ENCODE measurements at places on chromosomes 3 and 15. TPM values are rescaled to one million over a fixed set of nuclear protein-coding genes. Genes with fewer than 3 reads are reported as not detected.

DNA sequence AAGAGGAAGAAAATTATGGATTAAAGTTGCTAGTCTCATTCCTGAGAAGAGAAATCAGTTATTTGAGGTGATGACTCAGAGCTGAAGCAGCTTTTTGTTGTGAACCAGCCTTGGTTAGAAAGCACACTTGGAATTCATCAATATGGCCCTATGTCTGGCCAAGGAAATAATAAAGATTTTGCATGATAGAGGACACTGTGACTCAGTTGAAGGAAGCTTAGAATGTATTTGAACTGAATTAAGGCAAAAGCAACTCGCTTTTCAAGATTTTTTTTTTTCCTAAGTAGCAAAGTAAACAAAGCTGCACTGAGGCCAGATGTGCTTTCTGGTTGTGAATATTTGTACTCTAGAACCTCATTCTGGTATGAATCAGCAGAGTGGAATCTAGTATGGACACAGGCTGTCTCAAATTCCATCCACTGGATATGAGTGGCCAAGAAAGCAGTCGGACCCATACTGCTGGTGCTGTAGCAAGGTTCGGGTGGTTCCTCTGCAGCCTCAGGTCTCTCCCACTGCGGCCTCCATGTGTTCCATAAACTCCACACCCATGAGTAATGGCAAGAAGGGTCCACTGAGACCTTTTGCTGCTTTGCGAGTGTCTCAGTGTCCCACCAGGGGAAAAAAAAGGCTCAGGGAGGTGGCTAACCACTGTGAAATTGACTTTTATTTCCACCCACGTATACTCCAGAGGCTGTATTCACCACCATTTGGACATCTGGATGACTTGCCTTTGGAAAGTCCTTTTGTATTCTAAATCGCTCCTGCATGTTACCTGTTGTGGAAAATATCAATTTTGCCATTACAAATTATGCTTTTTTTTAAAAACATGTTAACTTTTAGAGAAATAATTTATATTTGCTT lies 53.1 kb downstream of the TGFBR2 start:
- H3K4me3 ChIP-seq, result no peak overlapping the region
- H3K27ac ChIP-seq, result peak overlapping the region; percentile 39
- DNase-seq, result no peak
- peaks cover 17% of the 10 kb centered on the region for H3K4me1 ChIP-seq
- no peaks in the 10 kb centered on the region for H3K27me3 ChIP-seq

DNA sequence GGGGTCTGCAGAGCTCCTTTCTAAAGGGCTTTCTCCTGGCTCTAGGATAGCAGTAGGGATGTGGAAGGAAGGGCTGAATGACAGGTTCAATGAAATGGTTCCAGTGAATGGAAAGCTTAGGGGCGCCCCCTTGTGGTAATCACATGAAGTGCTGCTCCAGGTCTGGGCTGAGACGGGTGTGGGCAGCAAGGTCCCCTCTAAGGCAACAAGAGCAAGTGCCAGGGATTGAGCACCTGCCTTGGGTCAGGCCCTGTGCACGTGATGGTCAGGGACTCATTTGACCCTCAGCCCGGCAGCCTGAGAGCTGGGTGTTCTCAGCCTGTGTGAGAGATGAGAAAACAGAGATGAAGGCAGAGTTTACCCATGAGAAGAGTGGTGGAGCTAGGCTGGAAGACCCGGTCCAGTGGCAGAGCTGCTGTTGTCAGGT lies 12.1 kb upstream of the CX3CR1 start:
- H3K27me3 ChIP-seq, result no peaks in the 10 kb centered on the region
- no peak overlapping the region for H3K27ac ChIP-seq

- H3K27ac ChIP-seq, result no peak overlapping the region
- no peaks in the 10 kb centered on the region for H3K4me1 ChIP-seq
- no peaks in the 10 kb centered on the region for H3K27me3 ChIP-seq
- DNase-seq, result no peak
- no peaks in the 10 kb centered on the region for H3K36me3 ChIP-seq
Measured at GRCh38 chr3:120212505-120212904, 72.5 kb downstream of the GPR156 start.

- no peak overlapping the region for H3K4me3 ChIP-seq
- no peak for DNase-seq
- H3K4me1 ChIP-seq, result peaks cover 16% of the 10 kb centered on the region
- no peak overlapping the region for H3K27ac ChIP-seq
Measured at GRCh38 chr3:63972987-63973386, 50.3 kb downstream of the PSMD6 start.

- H3K4me1 ChIP-seq, result no peaks in the 10 kb centered on the region
- H3K4me3 ChIP-seq, result no peak overlapping the region
- H3K36me3 ChIP-seq, result no peaks in the 10 kb centered on the region
- no peaks in the 10 kb centered on the region for H3K27me3 ChIP-seq
Measured at GRCh38 chr15:45535486-45536042, 13.0 kb upstream of the SLC30A4 start.

DNA sequence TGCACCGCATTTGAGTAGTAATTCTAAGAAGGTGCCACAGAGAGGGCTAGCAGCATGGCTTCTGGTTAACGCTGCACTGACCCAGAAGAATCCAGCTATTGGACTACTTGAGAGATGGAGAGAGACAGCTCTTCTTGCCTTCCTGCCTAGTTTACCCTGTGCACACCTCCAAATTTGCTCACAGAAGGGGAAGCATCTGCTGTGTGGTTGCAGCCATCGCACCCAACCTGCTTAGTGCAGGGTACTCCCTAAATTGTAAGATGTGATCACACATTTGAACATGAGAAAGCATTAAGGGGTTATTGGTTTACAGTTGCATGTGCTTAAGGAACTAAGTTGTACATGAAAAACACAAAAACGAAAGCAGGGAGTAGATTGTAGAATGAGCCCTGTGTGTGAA lies 122.1 kb downstream of the FOXB1 start:
- no peak overlapping the region for H3K4me3 ChIP-seq
- H3K27me3 ChIP-seq, result no peaks in the 10 kb centered on the region
- no peaks in the 10 kb centered on the region for H3K4me1 ChIP-seq
- no peaks in the 10 kb centered on the region for H3K36me3 ChIP-seq
- no peak overlapping the region for H3K27ac ChIP-seq

GRCh38 chr15:70714015-70714414 lies 49.3 kb downstream of the UACA start:
- no peaks in the 10 kb centered on the region for H3K36me3 ChIP-seq
- H3K4me3 ChIP-seq, result no peak overlapping the region
- no peak for DNase-seq
- no peak overlapping the region for H3K27ac ChIP-seq

DNA sequence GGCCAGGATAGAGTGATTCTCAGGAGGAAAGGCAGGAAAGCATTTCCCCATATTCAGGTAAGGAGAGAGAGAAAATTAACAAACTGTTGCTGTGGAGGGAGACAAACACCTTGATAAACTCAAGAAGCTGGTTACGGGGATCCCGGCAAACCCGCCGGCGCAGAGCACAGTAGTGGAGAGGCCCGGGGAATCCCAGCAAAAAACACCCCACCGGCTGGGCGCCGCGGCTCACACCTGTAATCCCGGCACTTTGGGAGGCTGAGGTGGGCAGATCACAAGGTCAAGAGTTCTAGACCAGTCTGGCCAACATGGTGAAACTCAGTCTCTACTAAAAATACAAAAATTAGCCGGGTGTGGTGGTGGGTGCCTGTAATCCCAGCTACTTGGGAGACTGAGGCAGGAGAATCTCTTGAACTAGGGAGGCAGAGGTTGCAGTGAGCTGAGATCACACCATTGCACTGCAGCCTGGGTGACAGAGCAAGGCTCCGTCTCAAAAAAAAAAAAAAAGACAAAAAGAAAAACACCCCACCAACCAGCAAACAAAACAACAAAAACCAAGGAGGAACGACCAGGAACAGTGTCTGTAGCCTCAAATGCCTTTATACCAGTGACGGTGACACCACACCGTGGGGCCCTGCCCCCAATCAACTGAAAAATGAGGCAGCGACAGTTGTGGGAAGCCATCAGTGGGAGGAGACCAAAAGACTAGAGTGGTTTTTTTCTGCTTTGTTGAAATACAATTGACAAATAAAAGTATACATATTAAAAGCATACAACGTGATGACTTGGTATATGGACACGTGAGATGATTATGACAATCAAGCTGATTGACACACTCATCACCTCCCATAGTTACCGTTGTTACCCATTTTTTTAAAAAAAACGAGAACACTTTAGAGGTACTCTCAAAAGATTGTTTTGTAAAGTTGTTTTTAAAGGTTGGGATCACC lies 40.2 kb upstream of the IDH2 start:
- no peak overlapping the region for H3K27ac ChIP-seq
- H3K4me1 ChIP-seq, result no peaks in the 10 kb centered on the region
- H3K27me3 ChIP-seq, result no peaks in the 10 kb centered on the region
- no peak for DNase-seq
- H3K4me3 ChIP-seq, result no peak overlapping the region

DNA sequence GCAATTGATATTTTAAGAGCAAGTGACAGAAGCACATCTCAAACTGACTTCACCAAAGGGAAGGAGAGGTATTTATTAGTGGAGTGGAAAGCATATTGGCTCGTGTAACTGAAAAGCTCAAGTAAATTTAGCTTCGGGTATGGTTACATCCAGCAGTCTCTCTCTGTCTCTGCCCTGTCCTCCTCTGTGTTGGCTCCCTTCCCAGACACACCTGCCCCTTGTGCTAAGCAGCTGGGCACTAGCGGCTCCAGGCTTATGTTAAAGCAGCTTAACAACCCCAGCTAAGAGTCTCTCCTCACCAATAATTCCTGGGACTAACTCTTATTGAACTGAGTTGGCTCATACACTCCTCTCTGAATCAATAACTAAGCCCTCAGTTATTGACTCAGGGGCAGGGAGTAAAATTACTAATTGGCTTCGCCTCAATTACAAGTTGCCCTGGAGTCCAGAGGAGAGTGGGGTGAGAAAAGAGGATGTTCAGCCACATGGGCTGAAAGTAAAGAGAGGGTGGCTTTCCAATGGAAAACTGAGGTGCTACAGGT lies 12.8 kb upstream of the SH3BP5 start:
- no peaks in the 10 kb centered on the region for H3K36me3 ChIP-seq
- H3K27me3 ChIP-seq, result no peaks in the 10 kb centered on the region
- no peaks in the 10 kb centered on the region for H3K4me1 ChIP-seq
- DNase-seq, result no peak
- no peak overlapping the region for H3K27ac ChIP-seq

DNA sequence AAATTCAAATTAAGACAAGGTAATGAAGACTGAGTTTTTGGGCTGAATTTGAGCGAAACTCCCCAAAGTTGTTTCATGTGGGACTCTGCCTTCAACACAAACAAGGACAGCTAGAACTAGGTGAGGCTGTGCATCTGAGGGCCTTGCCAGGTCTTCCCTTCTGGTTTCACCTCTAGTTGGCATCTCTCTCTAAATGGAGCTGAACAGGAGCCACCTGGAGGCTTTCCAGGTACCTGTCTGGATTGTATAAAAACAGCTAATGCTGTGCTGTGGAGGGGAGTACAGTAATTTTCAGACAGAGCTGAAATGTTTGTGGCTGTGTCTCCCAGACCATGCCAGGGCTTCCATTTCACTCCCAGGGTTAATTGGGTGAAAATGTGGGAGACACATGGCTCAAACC lies 27.1 kb downstream of the TRIM71 start:
- no peaks in the 10 kb centered on the region for H3K36me3 ChIP-seq
- DNase-seq, result no peak
- H3K4me3 ChIP-seq, result no peak overlapping the region
- H3K27me3 ChIP-seq, result no peaks in the 10 kb centered on the region
- peaks cover 2% of the 10 kb centered on the region for H3K4me1 ChIP-seq

- no peaks in the 10 kb centered on the region for H3K27me3 ChIP-seq
- H3K27ac ChIP-seq, result no peak overlapping the region
- peaks cover 4% of the 10 kb centered on the region for H3K36me3 ChIP-seq
- peaks cover 2% of the 10 kb centered on the region for H3K4me1 ChIP-seq
Measured at GRCh38 chr3:67377299-67377698, 277.1 kb downstream of the SUCLG2 start.

DNA sequence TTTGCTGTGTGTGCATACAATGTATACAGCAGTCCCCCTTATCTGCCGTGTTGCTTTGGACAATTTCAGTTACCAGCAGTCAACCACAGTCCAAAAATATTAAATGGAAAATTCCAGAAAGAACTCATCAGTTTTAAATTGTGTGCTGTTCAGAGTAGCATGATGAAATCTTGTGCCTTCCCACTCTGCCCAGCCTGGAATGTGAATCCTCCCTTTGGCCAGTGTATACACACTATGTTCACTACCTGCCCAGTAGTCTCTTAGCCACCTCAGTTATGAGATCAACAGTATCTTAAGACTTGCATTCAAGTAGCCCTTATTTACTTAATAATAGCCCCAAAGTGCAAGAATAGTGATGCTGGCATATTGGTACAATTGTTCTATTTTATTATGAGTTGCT lies 133.6 kb upstream of the ABHD17C start:
- no peak for DNase-seq
- H3K4me1 ChIP-seq, result no peaks in the 10 kb centered on the region
- no peak overlapping the region for H3K27ac ChIP-seq
- no peak overlapping the region for H3K4me3 ChIP-seq
- no peaks in the 10 kb centered on the region for H3K27me3 ChIP-seq

DNA sequence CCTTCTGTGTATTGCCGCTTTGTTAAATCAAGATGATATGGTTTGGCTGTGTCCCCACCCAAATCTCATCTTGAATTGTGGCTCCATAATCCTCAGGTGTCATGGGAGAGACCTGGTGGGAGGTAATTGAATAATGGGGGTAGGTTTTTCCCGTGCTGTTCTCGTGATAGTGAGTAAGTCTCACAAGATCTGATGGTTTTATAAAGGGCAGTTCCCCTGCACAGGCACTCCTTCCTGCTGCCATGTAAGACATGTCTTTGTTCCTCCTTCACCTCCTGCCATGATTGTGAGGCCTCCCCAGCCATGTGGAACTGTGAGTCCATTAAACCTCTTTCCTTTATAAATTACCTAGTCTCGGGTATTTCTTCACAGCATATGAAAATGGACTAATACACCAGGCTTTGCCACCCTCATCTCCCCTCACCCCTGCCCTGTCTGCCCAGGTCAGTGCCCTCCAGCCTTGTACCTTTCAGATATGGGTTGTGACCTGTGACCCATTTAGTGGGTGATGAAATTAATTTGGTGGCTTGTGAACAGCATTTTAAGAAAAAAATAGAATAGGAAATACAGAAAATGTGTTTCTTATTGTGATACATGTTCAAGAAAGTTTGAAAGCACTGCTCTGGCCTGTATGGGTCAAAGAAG lies 56.1 kb upstream of the MCF2L2 start:
- no peaks in the 10 kb centered on the region for H3K36me3 ChIP-seq
- H3K4me1 ChIP-seq, result no peaks in the 10 kb centered on the region
- no peak for DNase-seq
- H3K27me3 ChIP-seq, result no peaks in the 10 kb centered on the region
- no peak overlapping the region for H3K4me3 ChIP-seq

GRCh38 chr3:159280386-159281191 lies 478.7 kb downstream of the MFSD1 start:
- H3K4me1 ChIP-seq, result no peaks in the 10 kb centered on the region
- no peaks in the 10 kb centered on the region for H3K36me3 ChIP-seq
- no peak overlapping the region for H3K4me3 ChIP-seq
- DNase-seq, result no peak
- no peaks in the 10 kb centered on the region for H3K27me3 ChIP-seq
- no peak overlapping the region for H3K27ac ChIP-seq

TRH gene
- not detected for total RNA-seq

CHRNA7 gene
- 3.5 TPM for total RNA-seq

ARNT2 gene
- 16.2 TPM for total RNA-seq

SLC24A1 gene
- total RNA-seq, result 6.0 TPM

PCOLCE2 gene
- 83.3 TPM for total RNA-seq

LINS1 gene
- total RNA-seq, result 19.2 TPM

ZNF662 gene
- total RNA-seq, result 18.1 TPM

Measured in aorta (tissue), 5 donors.